ENCODE measurements at places on chromosomes 4 and X.

DNA sequence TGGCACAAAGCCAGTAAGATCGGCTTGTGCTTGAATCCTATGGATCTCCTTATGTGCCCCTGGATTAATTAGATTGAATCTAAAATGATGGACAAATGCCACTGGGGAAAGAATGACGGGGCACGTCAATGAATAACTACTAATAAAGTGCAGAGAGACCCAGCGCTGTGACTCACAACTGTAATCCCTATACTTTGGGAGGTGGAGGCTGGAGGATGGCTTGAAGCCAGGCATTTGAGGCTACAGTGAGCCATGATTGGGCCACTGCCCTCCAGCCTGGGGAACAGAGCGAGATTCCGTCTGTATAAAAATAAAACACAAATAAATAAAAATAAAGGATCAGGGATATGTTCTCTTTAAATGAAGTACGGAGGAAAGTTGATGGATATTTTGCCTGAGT, 179.4 kb downstream of the DCHS2 start:
- DNase-seq = no peak

- DNase-seq = no peak
Observed at GRCh38 chr4:97998203-97998602, 145.1 kb downstream of the STPG2 start.

GRCh38 chr4:54961357-54961975, 163.9 kb downstream of the KDR start:
- peak; percentile 16 for DNase-seq

GRCh38 chrX:55008571-55009358, 8.6 kb downstream of the APEX2 start:
- no peak for DNase-seq

- DNase-seq = no peak
Observed at GRCh38 chr4:97560009-97560408, 583.3 kb downstream of the STPG2 start.

DNA sequence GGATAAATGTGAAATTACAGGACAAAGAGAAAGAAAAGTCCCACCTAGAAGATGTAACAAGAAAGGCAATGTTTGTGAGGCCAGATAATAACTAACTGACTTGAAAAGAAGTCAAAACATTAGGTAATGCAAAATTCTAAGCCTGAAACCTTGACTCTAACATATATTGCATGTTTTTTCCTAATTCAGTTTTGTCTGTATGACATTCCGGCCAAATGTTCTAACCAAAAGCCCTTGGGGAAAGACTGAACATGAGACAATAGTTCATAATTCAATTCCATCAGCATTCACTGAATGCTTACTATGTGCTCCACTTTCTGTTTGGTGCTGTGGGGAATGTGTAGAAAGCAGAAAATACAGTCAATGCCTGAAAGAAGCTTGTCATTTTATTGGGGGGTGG, 84.8 kb upstream of the PLAC1 start:
- DNase-seq = no peak

GRCh38 chrX:30659421-30659820, 6.2 kb downstream of the GK start:
- DNase-seq = no peak

DNA sequence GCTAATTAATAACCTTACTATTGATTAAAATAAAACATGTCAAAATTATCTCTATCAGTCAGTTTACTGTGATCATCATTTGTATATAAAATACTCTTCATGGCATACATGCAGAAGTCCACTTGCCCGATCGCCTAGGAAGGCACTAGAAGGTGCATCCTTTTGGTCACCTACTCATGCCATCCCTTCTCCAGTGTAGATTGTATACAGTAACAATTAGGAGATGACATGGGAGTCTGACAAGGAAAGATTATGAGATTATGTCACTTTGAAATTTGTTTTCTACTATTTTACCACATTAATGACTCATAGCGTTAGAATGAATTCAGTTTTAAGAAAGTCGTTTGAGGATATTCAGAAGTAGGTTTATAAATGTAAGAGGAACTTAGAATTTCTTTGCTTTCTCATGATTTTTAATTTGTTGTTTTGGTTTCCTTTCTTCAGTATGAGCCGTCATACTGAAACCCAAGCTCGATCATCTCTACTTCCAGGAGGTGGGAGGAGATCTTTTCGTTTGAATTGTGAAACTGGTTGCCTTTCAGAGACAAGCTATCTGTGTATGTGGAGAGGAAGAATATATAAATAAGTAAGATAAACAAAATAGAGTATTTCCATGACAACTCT, 51.1 kb upstream of the UNC5C start:
- DNase-seq = no peak

DNA sequence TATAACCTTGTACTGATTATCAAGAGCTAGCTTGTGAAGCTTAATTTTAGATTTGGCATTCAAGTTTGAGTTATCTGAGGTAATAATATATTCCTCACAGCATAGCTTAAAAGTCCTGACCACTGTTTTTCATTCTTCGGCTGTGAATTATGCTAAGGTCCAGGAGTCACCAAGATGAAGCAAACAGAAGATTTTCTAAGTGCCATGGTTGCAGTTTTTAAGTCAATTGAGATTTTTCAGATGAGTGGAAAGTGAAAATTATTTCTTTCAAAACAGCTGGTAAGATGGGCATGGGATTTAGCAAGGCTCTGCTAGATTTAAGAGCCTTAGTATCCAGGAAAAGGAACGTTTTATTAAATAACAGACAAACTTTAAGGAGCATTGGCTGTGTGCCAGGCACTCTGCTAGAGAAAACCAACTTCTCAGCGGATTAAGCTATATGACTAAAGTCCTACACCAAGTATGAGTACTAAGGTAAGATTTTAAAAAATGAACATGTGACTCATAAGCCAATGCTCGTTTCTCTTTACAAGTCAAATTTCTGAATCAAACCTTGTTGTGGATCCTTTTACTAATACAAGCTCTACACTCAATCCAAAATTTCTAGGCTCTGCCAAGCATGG, 149.9 kb upstream of the IL15 start:
- DNase-seq = no peak

DNA sequence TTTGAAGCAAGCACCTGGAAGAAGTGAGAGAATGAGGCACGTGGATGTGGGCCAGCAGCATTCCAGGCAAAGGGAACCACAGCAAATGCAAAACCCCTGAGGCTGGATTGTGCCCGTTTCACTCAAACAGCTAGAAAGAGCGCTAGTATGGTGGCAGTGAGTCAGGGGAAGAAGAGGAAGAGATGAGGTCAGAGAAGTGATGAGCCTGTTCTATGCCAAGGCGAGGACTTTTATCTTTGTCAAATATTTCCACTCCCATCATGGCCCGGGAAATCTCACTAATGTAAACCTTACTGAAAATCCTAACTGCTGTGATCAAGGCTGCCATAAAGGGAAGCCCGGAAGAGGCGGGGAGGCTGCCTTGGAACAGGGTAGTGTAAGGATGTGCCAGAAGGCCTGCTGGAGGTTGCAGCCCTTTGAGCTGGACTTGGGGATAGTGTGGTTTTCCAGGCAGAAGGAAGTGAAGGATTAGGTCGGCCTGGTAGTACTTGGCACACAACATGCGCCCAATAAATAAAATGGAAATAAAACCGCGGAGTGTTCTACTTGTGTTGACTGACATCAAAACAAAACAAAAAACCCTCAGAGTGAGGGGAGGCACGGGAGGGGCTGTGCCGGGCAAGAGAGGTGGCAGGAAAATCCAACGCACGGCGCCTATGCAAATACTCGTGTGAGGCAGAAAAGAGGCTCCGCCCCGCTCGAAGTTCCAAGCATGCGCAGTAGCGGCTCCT, 1.2 kb upstream of the CDK16 start:
- no peak for DNase-seq

- peak; percentile 81 for DNase-seq
Observed at GRCh38 chr4:112523764-112524505, 8.0 kb upstream of the NEUROG2 start.

- peak; percentile 7 for DNase-seq
Observed at GRCh38 chrX:101407167-101407747, 468 bp downstream of the GLA start.

GRCh38 chrX:20221902-20222301, 44.8 kb downstream of the RPS6KA3 start:
- DNase-seq = no peak

DNA sequence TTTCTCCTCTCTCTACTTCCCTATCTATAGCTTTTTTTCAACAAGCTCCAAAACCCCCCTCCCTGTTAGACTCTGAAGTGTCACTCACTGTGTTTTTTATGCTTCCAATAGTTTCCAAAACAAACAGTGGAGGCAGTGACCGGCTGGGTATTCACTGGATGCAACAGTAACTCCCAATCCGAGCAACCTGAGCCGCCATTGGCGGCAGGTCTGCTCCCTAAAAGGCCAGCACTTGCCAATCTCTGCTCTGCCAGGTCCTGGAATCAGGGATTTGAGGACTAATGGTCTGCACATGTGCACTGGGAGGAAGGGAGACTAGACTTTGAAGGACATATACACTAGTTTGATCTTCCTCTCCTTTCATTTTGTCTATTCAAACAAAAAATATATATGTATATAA, 7.1 kb downstream of the TBX22 start:
- DNase-seq = no peak

DNA sequence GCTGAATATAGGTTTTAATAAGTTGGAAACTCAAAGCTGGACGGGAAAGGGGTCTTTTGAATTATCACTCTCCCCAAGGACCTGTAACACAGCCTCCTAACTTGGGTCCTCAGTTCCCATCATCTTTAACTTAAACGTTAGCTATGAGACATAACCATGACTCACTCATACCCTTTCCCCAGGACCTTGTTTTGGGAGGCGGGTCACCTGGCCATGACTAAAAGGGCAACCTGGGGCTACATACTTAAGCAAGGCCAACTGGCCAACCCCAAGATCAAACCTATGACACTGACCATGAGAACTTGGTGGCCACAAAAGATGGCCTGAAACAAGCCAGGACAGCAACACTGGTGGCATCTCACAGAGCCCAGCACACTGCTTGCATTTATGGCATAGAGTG, 89.0 kb downstream of the SH3KBP1 start:
- DNase-seq = no peak

- no peak for DNase-seq
Observed at GRCh38 chr4:188779581-188779980, 640.3 kb downstream of the TRIML1 start.

DNA sequence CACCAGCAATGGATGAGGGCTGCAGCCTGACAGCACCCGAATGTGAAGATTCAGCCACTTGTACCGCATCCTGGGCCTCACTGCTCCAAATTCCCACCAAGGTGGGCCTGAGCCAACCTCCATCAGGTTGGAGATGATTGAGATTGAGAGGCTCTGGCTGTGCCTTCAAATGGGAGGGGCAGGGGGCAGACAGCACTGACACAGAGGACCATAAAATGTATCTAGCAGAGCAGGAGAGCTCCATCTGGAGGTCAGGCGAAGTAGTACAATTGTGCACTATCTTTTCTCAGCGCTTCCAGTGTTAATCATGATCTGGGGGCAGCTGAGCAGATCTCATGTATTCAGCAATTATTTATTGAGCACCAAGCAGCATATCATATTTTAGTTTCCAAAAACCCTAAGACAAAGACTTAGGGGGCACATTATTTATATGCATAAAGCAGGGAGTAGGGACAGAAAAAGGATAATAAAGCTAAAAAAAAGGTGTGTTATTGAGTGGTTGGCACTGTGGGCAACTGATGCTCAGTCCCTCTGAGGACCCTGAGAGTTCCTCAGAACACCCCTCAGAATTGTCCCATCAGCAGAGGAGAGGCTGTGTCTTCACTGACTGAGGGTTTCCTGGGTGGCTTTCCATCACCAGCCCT, 31.6 kb upstream of the C1QTNF7 start:
- DNase-seq = peak; percentile 57

GRCh38 chr4:187504974-187505797, 490.4 kb upstream of the ZFP42 start:
- no peak for DNase-seq

DNA sequence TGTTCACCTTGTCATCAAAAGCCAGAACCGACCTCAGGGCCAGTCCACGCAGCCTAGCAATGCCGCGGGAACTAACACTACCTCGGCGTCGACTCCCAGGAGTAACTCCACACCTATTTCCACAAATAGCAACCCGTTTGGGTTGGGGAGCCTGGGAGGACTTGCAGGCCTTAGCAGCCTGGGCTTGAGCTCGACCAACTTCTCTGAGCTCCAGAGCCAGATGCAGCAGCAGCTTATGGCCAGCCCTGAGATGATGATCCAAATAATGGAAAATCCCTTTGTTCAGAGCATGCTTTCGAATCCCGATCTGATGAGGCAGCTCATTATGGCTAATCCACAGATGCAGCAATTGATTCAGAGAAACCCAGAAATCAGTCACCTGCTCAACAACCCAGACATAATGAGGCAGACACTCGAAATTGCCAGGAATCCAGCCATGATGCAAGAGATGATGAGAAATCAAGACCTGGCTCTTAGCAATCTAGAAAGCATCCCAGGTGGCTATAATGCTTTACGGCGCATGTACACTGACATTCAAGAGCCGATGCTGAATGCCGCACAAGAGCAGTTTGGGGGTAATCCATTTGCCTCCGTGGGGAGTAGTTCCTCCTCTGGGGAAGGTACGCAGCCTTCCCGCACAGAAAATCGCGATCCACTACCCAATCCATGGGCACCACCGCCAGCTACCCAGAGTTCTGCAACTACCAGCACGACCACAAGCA, 898 bp downstream of the UBQLN2 start:
- peak; percentile 2 for DNase-seq

DNA sequence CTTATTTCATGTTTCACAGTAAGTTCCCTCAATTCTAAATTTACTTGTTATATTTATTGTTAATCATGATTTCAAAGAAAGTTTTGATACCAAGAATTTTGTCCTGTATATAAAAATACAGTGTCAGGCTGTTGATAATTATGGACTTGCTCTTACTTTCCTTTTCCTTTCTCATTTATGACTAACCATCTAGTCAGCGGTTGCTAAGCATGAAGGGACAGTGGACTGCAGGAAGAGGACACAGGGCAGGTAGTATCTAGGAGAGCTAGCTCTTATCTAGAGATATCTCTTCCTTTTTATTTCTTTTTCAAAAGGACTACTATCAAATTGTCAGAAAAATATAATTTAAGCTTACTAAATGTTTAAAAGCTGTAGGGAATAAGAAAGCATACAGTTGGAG, 1.6 kb downstream of the OPRPN start:
- DNase-seq = no peak

GRCh38 chr4:73952352-73952751, 29.5 kb downstream of the PF4 start:
- no peak for DNase-seq

DNA sequence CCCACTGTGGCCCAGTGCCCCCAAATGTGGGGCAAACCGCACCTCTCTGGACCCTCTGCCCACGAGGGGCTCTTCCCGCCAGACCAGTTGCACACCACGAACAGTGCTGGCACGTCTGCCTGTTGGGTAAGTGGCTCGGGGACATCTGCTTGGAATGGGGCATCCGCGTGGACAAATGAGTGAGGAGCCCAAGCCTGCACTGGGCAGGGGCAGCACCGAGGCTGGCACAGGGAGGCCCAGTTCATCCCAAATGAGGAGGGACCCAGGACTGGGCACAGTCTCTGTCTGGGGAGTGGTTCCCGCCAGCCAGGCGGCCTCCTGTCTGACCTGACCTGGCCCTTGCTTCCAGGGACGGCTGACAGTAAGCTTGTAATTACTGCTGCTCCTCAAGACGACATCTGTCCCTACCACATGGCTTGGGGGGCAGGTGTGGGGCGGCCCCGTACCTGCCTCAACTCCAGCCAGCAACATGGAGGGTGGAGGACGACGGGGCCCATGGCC, 3.2 kb downstream of the SPON2 start:
- no peak for DNase-seq
